ENCODE measurements at places on chromosomes 6 and 20. TPM values are rescaled to one million over a fixed set of nuclear protein-coding genes. Genes with fewer than 3 reads are reported as not detected.

DNA sequence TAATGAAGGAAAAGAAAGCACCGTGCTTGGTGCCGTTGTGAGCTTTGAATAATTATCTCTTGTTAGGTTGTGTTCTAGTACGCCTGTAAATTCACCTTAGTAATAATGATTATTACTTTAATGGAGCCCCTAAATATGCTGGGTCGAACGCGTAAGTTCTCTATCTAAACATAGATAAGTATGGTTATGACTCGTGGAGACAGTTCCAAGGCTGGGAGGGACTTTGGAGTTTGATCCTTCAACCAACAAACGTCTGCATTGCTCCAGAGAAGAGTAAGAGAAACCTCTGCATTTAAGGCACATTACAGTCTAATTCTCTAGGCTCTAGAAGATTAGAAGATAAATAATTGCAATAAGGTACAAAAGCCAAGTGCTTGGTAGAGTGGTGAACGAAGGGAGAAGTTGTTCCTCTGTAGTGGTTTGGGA, 514 bp downstream of the ACOT13 start:
- DNase-seq: peak; percentile 16

GRCh38 chr20:8153281-8153908, 21.3 kb downstream of the PLCB1 start:
- no peak for DNase-seq

- no peak for DNase-seq
These were observed 40.8 kb downstream of the ANKEF1 start for GRCh38 chr20:10075606-10076005.

- DNase-seq: no peak
These were observed 66.8 kb upstream of the IYD start for GRCh38 chr6:150301846-150302519.

DNA sequence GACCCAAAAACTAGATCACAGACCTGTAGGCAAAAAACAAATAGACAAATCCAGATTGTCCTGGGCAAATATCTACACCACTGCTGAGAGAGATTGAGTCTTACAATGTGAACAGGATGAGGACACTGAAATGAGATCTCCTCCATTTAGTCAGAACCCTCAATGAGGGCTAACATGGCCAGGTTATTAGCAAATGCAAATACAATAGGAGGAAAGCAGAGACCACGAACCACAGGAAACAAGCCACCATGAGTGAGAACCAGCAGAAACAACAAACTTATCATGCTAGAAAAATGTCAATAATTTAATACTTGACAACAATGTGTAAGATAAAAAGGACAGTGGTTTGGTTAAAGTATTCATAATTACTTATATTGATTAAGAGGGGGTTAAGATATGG, 162.8 kb downstream of the SYNE1 start:
- no peak for DNase-seq

GRCh38 chr6:100886076-100886475, 4.9 kb upstream of the ASCC3 start:
- no peak for DNase-seq

GRCh38 chr6:105821777-105822176, 264.4 kb upstream of the PRDM1 start:
- DNase-seq: no peak

DNA sequence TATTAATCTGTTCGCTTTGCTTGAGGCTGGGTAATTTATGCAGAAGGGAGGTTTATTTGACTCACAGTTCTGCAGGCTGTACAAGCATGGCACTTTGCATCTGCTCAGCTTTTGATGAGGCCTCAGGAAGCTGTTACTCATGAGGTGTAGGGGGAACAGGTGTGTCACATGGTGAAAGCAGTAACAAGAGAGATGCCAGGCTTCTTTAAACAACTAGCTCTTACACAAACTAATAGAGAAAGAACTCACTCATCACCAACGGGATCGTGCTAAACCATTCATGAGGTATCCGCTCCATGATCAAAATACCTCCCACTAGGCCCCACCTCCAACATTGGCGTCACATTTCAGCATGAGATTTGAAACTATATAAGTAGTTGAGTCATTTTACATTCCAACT, 34.4 kb upstream of the GCLC start:
- no peak for DNase-seq

- peak; percentile 55 for DNase-seq
These were observed 23.3 kb downstream of the MYCT1 start for GRCh38 chr6:152720974-152721373.

GRCh38 chr6:39341937-39342336, 19.4 kb upstream of the KCNK16 start:
- no peak for DNase-seq

Gene AVP
- not detected for total RNA-seq

Gene ZNF334
- not detected for total RNA-seq

Gene NRSN2
- 0.86 TPM for total RNA-seq

Gene GPR6
- total RNA-seq: not detected

Gene AURKA
- 105 TPM for total RNA-seq

Gene MDC1
- 133 TPM for total RNA-seq

All from OCI-LY7 (cell line).